ENCODE measurements at places on chromosomes 2 and 18.

DNA sequence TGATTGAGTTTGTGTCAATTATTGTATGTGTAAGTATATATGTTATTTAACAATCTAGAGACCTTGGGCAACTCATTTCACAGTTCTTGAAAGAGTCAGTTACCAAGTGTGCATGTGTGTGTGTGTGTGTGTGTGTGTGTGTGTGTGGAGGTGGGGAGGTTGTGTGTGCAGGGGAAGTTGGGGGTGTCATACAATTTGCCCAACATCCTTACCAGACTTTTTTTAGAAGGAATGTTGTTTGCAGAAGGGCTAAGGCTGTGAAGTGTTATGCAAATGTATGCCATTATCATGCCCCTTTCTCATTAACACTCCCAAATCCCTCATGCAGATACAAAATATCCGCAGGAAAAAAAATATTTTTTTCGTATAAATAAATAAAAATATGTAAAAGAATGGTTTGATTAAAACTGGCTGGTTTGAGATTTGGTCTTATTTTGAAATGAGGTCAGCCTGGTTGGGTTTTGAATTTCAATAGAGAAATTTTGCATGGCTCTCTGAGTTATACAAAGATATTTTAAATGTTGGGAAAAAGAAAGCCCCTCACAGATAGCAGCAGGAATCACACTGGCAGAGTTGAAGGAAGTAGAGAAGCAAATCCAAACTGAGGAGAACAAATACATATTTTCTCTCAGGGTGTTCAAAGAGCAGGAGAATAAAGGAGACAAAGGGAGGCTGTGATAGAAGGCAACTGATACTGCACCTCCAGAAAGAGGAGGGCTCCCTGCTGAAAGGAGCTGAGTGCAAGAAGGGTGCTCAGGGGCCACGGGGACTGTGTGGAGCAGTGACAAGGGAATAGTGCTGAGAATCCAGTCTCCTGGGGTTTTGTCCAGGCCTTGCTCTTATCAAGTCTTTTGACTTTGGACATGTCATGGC lies 1365.5 kb upstream of the CELF4 start:
- DNase-seq: no peak

- DNase-seq: no peak
These were observed 14.2 kb upstream of the DSG1 start for GRCh38 chr18:31303771-31304170.

- no peak for DNase-seq
These were observed 25.2 kb downstream of the SIX2 start for GRCh38 chr2:44983836-44984604.

DNA sequence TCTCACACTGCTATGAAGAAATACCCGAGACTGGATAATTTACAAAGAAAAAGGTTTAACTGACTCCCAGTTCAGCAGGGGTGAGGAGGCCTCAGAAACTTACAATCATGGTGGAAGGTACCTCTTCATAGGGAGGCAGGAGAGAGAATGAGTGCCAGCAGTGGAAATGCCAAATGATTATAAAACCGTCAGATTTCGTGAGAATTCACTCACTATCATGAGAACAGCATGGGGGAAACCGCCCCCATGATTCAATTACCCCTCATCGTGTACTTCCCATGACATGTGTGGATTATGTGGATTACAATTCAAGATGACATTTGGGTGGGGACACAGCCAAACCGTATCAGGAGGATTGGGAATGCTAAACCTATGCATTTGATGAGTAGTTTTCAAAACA lies 380.3 kb upstream of the SPHKAP start:
- no peak for DNase-seq

GRCh38 chr18:31103423-31103822 lies 1.2 kb upstream of the DSC2 start:
- DNase-seq: no peak

DNA sequence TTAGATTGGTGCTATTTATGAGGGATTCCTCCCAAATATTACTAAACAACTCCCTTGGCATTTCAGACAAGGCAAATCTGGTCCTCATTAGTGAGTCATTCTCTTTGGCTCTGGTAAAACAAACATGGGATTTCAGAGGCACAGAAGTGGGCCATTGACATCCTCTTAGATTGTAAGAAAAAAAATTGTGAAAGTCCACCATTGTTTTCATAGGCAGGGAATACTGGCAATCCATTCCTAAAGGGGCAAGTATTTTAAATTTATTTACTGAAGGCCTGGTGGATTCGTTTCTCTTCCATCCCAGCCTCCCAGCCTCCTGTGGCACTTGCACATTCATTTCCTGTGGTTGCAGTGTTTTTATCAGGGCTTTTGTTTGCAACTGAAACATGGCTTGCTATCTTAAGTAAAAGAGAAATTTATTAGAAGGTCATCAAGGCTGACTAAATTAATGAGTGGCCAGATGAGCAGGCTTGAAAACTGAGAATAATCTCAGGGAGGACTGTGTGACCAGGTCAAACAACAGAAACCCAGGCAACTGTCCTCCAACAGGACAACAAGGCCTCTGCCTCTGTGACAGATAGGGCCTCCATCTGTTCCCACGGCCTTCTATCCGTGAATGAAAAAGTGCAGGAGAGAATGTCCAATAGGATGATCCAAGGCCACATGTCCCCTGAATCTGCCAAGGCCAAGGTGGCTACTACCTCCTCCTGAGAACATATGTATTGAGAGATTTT lies 23.1 kb upstream of the TNFAIP6 start:
- no peak for DNase-seq

DNA sequence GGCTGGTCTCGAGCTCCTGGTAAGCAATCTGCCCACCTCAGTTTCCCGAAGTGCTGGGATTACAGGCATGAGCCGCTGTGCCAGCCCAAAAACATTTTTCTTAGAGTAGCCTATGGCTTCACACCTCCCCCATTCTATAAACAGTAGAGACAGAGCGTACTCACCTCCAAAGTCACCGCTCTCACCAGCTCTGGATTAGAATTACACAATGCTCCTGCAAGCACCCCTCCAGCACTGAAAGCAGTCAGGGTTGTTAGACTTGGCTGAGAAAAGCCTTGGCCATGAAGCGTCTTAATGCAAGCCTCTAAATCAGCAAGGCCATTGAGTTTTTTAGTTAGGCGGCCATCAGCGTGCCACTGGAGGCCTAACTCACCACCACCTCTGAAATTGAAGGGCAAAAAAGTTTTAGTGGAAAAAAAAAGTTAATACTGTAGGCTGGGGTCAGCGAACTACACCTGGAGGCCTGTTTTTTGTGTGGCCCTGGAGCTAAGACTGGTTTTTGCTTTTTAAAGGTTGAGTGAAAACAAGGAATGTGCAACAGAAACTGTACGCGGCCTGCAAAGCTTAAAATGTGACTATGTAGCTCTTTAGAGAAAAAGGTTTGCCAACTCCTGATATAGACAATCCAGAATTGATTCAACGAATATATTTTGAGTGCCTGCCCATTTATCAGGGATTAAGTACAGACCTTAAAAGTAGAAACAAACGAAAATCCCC lies 34.6 kb downstream of the PREPL start:
- DNase-seq: no peak

DNA sequence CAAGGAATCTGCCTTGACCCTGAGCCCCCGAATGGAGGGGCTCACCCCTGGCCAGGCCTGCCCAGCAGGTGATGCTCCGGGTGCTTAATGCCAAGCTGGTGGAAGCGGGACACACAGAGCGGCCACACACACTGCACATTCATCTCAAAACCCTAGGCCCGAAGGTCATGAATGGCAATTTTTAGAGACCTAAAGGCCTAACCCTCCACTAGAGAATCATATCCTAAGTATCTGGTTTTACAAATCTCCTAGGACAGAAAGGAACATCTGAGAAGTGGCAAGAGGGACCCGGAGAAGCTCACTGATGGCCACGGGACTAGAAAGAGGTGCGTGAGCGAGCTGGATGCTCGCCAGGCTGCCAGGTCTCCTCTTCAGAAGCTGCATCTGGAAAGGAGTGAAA lies 38.3 kb downstream of the ST3GAL5 start:
- no peak for DNase-seq

DNA sequence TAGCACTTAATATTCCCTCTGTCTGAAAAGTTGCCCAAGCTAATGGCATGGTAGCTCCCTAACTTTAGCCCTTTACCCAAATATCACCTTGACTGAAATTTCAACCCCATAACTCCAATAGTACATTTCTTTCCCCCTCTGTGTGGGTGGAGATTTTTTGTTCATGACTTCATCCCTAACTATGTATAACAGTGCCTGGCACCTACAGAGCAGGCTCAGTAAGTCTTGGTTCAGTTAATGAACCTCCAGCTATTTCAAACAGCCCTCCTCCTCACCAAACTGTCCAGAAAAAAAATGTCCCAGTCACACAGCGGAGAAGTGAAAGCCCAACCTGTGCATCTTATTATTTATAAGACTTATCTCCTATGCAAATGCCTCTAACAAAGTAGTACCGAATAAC lies 18.6 kb downstream of the BUB1 start:
- DNase-seq: no peak

DNA sequence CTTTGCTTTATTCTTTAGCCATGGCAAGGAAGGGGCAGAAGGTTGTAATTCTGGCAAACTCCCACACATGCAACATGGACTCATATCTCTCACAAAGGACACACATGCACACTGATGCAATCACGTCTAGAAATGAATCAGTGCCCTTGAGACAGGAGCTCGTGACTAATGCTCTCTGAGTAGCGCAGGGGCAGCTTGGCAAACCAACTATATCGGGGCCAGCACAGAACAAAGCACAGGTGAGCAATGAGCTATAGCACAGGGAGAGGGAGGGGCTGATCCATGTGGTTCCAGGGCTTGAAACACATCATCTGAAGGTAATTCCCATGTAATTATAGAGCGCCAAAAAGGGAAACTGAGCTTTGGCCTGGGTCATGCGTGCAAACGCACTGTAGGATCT lies 165.2 kb upstream of the KLF7 start:
- DNase-seq: peak; percentile 3

- DNase-seq: no peak
These were observed 8.2 kb downstream of the PTGR3 start for GRCh38 chr18:75200605-75201280.

DNA sequence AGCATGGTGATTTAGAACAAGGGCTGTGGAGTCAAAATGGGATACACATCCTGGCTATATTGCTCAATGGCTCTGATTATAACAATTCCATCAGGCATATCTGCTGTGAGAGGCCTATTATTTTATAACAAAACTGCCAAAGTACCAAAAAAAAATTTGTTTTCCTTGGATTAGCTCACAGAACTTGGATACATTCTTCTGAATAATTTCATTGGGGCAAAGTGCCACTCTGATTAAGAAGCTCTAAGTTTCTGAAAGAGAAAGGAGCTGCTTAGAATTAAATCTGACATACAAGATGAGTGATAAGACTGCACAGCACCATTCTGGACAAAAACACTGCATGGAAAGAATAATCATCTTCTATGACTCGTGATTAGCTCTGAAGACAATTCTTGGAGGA lies 85.7 kb downstream of the SMC6 start:
- DNase-seq: no peak

DNA sequence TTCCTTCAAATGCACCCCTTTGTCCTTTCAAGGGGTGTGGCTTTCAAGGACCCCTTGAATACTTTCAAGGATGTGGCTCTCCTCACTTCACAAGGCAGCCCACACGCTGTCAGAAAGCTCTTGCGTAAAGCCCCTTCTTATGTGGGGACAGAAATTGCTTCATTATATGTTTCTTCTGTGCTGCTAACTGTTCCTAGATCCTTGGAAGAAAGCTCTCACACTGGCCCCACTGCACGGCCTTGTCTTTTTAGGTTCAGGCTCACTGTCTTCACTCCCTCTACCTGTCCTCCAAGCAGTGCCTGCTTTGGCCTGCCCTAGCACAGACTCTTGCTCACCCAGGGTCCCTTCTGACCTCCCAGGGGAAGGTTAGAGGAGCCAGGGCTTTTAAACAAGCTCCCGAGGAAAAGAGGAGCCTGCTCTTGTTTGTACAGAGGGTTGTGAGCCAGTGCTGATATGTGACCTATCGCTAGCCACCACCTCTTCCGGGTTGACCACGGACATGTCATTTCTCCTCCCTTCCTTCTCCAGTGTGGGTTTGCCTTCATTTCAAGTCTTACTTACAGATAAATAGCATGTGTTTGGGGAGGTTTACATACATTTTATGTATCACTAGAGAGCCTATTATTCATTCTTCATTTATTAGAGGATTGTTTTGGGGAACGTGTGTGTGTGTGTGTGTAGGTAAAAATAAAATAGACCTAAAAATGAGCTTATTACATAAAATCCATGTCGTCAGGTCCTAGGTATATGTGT lies 94.7 kb downstream of the RTN4 start:
- no peak for DNase-seq

DNA sequence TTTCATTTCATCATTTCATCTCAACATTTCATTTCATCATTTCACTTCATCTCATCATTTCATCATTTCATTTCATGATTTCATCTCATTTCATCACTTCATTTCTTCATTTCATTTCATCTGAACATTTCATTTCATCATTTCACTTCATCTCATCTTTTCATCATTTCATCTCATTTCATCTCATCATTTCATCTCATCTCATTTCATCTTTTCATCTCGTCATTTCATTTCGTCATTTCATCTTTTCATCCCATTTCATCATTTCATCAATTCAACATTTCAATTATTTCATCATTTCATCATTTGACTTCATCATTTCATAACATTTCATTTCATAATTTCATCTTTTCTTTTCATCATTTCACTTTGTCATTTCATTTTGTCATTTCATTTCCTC lies 128.4 kb downstream of the ANKRD30BL start:
- DNase-seq: no peak

DNA sequence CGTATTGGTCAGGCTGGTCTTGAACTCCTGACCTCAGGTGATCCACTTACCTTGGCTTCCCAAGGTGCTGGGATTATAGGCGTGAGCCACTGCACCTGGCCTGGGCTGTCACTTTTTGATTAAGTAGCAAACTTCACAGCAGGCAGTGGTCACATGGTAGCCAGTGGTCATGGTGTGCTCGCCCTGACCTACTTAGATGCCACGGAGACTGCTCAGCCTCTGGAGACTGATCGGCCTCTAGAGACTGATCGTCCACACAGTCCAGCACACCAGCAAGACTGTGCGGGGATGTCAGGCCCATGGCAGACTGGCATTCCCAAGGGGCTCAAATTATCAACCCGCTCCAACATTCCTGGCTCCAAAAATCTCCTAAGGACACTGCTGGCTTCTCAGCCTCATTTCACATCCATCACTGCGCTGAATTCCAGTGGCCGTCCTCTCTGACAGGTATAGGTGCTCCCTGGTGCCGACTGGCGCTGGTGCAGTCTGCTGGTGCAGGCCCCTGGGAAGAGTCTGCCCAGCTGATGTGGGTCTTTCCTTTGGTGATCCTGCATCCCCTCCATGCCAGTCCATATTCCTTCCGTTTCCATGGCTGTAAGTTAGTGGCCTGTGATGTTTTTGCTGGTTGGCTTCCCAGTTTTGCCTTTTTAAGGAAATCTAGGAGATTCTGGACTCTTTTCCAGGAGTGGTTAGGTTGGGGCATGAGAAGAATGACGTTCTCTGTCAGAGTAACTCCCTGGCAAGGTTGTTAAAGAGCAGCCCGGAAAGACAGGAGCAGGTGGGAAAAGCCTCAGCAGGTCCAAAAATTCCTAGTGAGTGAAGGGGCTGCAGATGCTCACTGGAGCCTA lies 374.5 kb upstream of the HS6ST1 start:
- no peak for DNase-seq

- DNase-seq: no peak
These were observed 212.1 kb downstream of the LRRTM1 start for GRCh38 chr2:80092474-80092873.
